HS-5 (cell line): ENCODE measurements at places on chromosomes 13 and 19.

DNA sequence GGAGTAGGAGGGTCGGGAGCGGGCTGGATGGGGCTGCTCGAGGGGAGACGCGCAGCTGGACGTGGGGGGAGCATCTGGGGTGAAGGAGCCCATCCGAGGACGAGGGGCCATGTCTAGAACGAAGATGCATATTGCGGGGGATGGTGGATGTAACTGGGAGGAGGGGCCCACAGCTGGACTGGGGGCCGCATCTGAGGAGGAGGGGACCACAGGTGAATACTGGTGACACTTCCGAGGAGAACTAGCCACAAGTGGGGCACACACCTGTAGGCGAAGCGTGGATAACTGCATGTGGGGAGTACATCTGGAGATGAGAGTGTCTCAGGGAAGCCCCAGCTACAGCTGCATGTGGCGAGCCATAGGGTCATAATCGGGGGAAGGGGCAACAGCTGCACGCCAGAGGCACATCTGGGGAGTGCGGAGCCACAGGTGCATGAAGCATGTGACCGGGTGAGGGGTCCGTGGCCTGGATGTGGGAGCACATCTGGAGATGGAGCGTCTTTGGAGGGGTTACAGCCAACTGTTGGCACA is 402 bp downstream of the ZSWIM9 start:
- no peak for DNase-seq

- no peak for DNase-seq
These were observed 20.9 kb upstream of the IGSF23 start for GRCh38 chr19:44592451-44592890.

DNA sequence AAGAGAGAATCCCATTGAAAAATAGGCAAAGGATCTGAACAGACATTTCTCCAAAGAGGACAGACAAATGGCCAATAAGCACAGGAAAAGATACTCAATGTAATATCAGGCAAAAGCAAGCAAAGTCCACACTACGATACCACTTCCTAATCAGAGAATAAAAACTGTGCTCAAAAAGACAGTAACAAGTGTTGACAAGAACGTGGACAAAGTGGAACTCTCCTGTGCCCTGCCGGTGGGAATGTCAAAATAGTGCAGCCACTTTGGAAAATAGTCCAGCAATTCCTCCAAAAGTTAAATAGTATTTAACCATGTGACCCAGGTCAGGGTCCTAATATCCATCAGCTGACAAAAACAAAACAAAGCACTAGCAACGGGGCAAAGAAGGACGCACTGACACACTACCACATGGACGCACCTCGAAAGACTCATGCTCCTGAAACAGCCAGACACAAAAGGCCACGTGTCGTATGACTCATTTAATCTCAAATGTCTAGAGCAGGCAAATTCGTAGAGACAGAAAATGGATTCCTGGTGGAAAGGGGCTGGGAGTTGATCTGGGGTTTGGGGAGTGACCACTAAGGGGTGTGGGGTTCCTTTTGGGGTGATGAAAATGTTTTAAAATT is 5.2 kb downstream of the MIER2 start:
- no peak for DNase-seq

DNA sequence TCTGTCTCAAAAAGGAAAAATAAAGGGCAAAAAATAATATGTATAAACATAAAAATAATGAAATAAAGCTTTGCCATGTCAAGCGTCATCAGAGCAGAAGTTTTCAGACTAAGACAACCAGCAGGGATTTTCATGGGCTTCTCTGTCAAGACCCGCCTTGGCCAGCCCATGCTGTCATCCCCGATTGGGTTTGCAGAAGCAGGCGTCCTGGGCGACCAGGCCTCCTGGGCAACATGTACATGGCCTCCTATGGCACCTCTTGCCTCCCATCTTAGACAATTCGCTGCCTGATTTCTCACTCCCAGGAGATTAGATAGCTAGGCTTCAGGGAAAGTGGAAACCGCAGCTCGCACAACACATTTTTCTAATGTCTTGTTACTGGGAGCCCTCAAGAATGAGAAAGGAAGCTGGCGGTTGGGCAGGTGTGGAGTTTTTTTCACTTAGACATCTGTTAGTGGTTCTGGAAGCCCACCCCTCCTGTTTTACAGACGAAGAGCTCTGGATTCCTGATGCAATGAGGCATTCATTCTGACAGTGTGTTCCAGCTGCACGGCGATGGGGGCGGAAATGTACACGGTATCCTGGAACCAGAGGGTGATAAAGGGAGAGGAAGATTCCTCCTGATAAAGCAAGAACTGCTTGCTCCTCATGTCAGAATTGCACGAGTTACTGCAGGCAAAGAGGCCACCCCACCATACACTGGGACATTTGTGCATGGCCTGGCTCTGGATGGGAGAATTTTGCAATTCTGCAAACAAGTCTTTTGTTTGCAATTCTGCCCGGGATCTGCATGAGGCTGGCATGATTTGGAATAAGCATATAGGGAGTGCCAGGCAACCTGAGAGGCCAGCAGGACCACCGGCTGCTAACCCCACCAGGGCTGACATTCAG is 47.4 kb upstream of the KATNAL1 start:
- no peak for DNase-seq

DNA sequence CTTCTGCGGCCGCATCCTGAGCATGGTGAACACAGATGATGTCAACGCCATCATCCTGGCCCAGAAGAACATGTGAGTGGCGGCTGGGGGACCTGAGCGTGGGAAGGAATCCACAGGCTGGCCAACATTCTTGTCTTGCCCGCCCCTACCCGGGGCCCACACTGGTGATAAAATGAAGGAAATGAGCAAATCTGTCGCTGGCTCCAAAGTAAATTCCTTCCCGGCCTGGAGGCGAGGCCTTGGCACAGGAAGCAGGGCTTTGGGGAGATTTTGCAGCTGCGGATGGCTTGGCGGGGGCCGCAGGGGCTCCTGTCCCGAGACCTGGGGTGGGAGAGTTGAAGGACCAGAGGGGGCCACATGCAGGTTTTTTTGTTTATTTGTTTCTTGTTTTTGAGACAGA is 4.4 kb downstream of the KXD1 start:
- no peak for DNase-seq

DNA sequence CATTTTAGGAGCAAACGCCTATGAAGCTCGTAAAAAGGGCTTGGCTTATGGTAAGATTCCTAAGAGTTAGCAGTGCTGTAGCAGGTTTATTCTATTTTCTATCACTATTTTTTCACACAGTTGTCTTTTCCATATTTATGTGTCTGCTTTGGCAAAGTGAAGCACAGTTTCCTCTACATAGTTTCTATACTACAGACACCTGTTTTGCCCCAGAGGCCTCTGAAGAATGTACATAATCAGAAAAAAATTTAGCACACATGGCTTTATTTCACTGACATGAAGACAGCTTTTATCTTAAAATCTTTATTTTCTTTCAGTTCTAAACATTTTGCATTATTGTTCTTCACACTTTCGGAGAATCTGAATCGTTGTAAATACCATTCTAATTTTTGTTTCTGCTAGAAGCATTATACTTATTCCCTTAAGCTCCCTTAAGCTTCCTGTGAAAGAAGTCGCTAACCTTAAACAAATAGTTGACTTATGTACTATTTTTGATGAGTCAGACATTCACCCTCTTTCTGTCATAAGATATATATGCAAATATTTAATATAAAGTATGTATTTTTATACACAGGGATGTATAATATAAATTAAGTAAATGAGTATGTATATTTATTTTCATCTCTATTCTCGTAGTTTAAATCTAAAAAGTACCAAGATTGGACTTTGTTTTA is 816.0 kb downstream of the OLFM4 start:
- no peak for DNase-seq

- no peak for DNase-seq
These were observed 244.1 kb upstream of the IRS2 start for GRCh38 chr13:110030394-110030928.

DNA sequence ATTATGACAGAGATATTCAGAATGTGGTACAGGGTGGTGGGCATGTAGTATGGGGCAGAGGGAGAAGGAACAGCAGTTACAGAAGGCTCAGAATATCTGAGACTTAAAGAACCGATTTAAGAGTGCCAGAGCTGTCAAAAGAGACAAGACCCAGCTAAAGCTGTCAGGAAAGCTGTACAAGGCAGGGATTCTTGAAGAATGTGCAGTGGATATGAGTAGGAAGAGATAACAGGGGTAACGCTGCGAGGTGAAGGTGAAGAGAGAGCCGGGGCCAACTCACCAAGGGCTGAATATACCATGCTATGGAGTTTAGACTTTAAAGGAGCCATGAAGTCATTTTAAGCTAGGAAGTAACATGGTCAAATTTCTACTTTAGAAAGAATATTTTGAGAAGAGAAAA is 381.0 kb downstream of the DIAPH3 start:
- DNase-seq: no peak
